KG1 (cell line): ENCODE measurements at places on chromosomes 6 and 20.

GRCh38 chr6:139265512-139266190 is 26.1 kb downstream of the TXLNB start:
- no peak for DNase-seq

DNA sequence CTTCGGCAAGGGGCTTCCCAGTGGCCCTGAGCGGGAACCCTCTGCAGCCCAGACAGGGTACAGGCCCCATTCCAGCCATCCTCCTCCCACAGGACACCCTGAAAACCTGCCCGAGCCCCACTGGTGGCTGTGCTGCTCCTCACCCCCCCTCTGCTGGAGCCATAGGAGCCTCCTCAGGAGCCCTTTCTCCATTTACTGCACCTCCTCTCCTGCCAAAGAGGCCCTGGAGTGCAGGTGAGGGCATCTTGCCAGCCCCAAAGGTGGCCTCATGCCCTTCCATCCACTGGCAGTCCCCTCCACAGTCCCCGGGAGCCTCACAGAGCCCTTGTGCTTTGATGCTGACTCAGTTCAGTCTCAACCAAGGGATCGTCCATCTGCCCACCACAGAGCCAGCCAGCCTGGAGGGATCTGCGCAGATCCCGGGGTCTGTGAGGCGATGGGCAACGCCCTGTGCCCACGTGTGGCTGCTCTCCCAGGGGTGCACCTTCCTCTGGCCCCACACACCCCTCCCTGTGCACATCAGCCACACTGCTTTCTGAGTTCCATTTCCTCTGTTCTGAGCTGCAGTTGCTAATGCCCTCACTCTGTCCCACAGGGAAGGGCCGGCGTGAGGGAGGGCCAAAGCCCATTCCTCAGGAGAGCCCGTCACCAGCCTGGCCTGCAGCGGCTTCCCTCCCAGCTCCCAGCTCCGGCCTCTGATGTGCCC is 228.5 kb downstream of the DLL1 start:
- DNase-seq = no peak

DNA sequence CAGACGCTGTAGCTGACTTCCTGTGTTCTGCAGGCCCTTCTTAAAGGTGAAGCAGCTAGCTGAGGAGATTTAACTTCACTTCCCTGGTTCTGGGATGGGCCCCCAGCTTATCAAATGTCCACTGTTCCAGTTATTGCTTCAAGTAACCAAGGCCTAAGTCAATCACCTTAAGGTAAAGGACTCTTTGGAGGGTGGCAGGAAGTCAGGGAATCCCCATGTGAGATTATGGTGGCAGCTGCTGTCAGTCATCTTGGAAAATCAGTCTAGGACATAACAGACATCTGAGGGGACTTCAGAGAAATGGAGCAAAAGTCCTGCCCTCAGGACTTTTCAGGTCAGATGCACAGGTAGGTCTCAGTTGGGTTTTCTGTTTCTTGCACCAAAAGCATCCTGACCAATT is 3.8 kb downstream of the ELOVL5 start:
- DNase-seq = no peak

- no peak for DNase-seq
Observed at GRCh38 chr6:28653876-28654275, 128.2 kb downstream of the GPX5 start.

DNA sequence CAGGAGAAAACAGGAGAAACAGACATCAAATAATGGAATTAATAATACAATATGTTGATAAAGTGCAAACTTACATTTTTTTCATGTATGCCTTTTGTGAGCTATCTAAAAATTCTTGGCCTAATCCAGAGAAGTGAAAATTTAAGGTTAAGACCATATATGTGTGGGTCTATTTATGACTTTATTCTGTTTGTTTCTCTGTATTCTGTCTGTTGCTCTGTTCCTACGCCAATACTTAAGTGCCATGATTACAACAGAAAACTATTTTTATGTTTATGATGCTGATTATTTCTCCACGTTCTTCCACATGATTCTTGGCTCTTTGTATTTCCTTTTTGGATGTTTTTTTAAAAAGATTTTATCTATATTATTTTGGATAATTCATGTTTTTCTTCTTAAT is 109.6 kb upstream of the MAP3K4 start:
- no peak for DNase-seq

DNA sequence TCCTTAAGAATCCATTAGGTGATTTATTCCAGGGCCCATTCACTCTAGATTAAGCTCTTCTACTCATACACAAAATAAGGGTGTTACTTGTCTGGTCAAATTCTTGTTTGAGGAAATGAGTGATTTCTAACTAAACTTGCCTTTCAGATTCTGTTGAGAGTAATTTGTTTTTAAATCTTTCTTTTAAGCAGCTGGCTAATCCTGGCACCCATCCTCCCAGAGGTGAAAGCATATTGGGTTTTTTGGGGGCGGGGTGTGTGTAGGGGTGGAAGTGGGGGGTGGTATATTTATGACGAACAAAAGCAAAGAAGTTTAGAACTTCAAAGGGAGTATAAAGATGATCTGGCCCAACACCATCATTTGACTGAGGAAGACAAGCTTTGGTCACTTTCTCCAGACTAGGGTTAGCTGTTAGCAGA is 94.7 kb downstream of the RTN4IP1 start:
- no peak for DNase-seq

DNA sequence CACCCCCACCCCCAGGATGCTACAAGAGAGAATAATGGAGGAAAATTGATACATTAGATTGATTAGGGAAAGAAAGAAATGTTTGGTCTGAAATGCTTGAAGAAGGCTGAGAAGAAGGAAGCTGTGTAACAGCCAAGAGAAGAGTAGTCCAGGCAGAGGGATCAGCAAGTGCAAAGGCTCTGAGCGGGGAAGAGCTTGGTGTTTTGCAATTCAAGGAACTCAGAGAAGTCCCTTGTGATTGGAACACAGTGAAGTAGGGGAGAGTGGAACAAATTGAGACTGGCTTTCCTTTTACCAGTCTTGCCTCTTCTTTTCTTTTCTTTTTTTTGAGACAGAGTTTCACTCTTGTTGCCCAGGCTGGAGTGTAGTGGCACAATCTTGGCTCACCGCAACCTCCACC is 76.6 kb upstream of the CHD6 start:
- no peak for DNase-seq

GRCh38 chr6:130547723-130548122 is 181.9 kb downstream of the TMEM200A start:
- no peak for DNase-seq

GRCh38 chr20:48195121-48195870 is 410.0 kb upstream of the SULF2 start:
- no peak for DNase-seq

DNA sequence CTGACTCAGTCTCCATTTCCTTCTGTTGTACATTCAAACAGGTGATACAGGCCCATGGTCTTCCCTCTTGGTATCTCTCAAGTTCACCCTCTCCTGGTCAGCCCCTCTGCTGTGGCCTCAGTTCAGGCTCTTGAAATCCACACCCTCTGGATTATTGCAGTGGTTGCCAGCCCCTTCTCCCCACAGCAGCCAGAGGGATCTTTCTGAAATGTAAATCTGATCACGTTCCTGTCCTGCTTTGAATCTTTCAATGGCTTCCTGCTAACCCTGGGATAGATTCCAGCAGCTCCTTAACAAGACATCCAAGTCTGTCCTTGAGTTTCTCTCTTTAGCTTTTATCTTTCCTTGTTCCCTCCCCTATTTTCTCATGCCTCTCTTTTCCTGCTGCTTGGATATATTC is 22.2 kb downstream of the CHMP4B start:
- DNase-seq = no peak
